ENCODE measurements at places on chromosomes 7 and 10.

- peak; percentile 65 for DNase-seq
These were observed 63.7 kb downstream of the PROSER2 start for GRCh38 chr10:11886851-11887250.

DNA sequence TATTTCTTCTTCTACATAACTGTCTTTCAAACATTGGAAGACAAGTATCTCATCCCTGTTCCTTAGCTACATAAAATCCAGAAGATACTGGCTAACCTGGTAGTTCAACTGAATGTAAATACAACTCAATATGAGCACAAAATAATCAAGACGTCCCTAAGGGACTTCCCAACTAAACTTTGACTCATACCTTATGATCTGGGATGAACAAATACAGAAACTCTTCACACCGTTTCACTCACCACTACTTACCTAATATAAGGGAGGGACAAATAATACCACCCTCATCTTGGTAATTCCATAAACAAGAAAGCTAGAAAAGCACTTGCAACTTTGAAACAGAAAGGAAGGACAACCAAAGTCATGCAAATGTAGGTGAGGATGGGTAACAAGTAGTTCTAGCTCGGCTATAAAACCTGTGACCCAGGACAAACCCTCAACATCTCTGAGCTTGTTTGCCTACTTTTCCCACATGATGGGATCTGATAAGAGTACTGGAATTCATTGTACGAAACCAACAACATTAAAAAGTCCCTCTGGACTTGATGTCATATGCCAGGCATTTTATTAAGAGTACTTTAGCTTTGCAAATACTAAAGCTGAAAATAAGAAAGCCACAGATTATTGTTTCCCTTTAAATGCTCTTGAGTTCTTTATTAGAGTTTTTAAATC, 121.9 kb downstream of the STRA8 start:
- DNase-seq, result no peak

DNA sequence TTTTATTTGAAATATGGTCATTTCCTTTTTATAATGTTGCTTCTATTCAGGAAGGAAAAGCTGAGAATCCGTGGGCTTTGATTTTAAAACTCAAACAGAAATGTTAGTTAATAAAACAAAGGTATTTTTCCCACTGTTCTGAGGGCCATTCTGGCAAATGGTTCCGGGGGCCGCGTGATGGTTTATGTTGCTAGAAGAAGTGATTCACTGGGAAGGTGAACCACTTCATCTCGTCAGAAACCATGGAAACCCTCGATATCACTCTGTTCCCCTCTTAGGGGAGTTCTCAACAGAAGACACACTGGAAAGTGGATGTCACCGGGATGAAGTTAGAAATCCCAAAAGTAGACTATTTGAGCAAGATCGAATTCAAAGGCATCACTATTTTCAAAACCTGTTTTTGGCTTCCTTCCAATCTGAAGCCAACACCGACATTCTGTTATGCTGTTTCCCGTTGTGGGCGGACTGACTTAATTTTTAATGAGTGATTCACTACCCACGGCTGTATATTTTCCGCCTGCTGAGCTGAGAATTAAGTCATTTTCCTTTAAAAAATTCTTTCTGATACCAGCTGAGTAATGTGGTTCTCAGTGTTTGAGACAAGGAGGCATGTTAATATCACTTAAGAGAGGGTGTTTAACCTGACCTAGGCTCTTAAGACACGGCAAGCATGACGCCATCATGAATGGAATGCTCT, 84.1 kb downstream of the PTPRE start:
- no peak for DNase-seq

GRCh38 chr7:744854-745430, 17.9 kb upstream of the PRKAR1B start:
- no peak for DNase-seq
